ENCODE measurements at places on chromosomes 16 and 17.

- DNase-seq, result peak; percentile 65
Measured at GRCh38 chr17:48335858-48336500, 94.0 kb downstream of the SKAP1 start.

- no peak for DNase-seq
Measured at GRCh38 chr17:2383628-2384167, 17.2 kb downstream of the MNT start.

DNA sequence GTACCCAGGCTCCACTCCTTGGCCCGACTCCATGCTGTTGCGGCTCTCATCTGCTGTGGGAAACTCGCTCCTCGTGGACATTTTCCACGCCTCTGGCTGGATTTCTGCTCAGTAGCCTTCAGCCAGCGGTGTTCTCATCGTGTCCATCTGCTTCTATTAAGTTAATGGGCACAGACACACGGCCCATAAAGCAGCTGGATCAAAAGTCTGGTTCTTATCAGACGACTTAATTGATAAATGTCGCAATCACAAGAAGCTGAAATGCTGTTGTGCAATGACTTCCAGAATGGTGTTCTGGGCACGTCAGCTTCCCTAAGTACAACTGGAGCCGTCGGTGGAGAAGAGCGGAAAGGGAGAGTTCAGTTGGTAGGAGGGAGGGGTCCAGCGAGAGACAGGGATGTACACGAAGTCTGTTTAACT, 211.7 kb upstream of the CHMP6 start:
- no peak for DNase-seq

DNA sequence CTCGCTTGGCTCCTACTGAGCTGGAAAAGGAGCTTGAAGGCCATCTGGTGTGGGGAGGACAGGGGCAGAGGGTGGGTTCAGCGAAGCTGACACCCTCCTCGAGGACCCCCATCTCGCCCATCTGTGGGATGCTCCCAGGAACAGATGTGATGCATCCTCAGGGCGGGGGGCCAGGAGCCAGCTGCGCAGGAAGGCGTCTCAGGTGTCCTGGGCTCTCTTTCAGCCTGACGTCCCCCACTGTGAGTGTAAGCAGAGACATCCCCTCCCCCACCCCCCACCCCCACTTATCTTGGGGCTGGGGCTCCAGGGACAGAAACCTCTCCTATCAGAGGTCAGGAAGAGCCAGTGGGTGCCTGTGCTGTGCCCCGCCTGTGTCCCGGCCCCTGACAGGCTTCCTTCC, 16.2 kb downstream of the KIF19 start:
- no peak for DNase-seq

- no peak for DNase-seq
Measured at GRCh38 chr16:10817963-10818941, at the start of gene TVP23A. TVP23A (minus strand) TSS chr16:10818794; CDS start chr16:10818493, 301 bp downstream.

- DNase-seq, result no peak
Measured at GRCh38 chr17:34368946-34369500, 6.0 kb upstream of the CCL1 start.

DNA sequence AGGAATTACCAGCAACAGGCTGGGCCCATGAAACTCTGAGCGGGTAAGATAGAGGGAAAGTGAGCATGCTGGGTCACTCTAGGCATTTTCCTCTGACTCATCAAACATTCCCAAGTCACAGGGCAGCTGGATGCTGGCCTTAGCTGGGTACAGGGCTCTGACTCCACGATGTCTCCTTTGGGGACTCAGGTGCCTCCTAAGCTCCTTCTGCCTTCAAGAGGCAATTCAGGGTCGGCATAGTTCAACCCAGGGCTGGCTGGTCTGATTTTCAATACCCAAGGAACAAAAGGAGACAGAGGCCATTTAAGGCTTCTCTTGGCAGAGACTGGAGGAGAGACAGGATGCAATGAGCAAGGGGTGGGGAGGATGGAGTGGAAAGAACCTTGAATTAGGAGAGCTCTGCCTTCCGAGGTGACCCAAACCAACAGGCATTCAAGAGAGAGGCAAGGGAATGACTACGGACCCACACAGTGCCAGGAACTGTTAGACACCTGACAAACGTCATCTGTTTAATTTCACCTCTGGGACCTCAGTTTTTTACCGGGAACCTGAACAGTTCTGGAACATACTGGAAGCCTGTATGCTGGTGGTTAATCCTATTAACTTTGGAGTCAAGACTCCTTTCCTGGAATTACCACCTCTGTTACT, 910 bp downstream of the WBP2 start:
- DNase-seq, result no peak

- DNase-seq, result no peak
Measured at GRCh38 chr16:27110524-27110896, 43.8 kb downstream of the C16orf82 start.

GRCh38 chr16:10242097-10242496, 59.9 kb upstream of the GRIN2A start:
- DNase-seq, result no peak

GRCh38 chr16:3915426-3916260, 35.1 kb upstream of the CREBBP start:
- DNase-seq, result no peak

- DNase-seq, result no peak
Measured at GRCh38 chr16:2856061-2856670, 1.8 kb downstream of the PRSS22 start.

DNA sequence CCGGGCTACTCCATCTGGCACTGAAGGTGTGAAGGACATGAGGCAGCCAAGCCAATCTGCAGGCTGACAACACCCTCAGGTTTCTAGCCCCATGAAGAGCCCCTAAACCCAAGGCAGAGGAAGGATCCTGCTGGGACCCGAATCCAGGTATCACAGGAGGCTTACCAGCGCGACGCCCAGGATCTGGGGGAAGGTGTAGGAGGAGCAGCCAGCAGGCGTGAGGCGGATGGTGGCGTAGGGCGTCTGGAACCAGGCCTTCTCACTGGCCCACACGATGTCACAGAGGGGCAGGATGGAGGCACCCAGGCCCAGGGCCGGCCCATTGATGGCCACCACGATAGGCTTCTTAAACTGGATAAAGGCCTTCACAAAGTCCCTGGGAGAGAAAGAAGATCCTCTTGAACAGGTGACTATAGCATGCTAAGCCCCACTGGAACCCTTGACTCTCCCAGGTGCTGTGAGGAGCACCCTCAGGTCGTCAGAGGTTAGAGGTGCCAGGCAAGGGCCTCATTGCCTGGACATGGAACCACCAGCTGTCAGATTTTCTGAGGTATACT, 71.7 kb downstream of the DYNLRB2 start:
- DNase-seq, result no peak

GRCh38 chr17:40035162-40035559, 19.0 kb downstream of the MED24 start:
- DNase-seq, result no peak

GRCh38 chr16:66416939-66417700, 10.0 kb upstream of the BEAN1 start:
- no peak for DNase-seq

DNA sequence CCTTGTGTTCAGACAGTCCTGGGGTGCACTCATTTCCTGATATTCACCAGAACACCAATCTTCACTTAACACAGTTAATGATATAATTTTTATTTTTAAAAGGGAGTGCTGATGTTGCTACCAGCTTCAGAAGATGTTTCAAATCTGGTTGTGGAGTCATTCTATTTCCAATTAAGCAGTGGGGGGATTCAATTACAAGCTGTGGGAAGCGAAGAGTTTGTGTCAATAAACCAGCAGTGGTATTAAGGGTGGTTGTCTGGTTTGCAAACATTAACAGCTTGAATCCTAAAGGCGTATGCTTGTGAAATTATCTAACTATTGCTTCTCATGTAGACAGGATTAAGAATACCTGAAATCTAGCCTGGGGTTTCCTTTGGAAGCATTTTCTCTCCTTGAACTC, 1637.5 kb upstream of the GOT2 start:
- DNase-seq, result no peak

DNA sequence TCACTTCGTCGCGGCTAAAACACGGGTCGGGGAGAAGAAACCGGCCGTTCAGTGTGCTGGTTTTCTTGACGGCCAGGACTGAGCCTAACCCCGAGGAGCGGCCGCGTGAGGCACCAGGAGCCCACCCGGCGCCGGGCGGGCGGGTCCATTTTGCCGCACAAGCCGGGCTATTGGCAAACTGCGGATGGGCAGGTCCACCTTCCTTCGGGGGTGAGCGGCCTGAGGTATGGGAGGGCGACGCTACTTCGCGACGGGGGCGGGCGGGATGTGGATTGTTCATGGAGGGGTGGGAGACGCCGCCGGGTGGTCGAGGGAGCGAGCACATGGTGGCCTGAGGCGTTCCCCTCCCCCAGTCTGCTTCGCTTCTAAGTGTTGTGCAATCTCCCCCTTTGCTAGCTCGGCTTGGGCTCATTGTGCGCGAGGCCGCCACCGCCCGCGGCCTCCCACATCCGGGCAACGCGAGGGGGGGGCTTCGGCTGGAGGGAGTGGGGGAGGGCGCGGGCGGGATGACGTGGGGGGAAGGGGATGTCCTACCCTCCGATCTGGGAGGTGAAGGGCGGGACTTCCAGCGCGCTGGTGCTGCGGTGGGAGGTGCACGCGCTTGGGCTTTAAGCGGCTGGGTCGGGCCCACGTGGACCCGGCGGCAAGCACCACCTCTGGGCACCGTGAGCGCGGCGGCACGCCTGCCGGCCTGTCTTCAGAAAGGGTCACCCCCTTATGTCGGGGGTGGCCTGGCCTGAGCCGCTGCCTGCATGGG, 5.9 kb upstream of the CD68 start:
- DNase-seq, result peak; percentile 92
